ENCODE measurements at places on chromosomes 2 and 18. TPM values are rescaled to one million over a fixed set of nuclear protein-coding genes. Genes with fewer than 3 reads are reported as not detected.

PDCD1 gene
- total RNA-seq = not detected

ZNF396 gene
- total RNA-seq = 4.8 TPM

YES1 gene
- 38.8 TPM for total RNA-seq

AAMP gene
- 97.8 TPM for total RNA-seq

DNA sequence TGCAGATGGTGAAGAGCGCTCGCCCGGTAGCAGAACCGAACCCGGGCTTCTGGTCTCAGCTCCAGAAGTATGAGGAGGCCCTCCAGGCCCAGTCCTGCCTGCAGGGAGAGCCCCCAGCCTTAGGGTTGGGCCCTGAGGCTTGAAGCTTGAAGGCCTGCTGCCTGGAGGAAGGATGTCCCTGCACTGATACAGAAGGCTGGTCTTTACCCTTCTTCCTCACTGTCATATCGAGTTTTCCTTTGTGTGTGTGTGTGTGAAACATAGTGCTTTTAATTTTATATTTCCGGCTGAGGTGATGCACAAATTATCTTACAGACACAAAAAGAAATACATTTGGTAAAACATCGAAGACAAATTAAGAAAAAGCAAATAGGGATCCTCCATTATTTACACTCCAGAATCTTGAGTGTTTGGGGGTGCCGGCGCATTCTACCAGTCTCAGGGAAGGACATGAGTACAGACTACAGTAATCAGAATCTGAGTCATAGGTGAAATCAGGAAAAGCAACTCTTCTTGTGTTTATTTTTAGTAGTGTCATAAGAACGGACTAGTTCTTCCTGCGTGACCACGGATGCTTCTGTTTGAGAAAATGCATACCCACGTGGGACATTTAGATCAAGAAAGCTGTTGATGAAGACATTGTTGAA is 1.3 kb downstream of the DUSP28 start:
- peaks cover 26% of the 10 kb centered on the region for H3K4me1 ChIP-seq
- peak; percentile 22 for DNase-seq
- H3K36me3 ChIP-seq = peaks cover 9% of the 10 kb centered on the region

- peaks cover 21% of the 10 kb centered on the region for H3K36me3 ChIP-seq
- DNase-seq = peak; percentile 54
Observed at GRCh38 chr2:6958616-6959235, 41.5 kb downstream of the RNF144A start.

DNA sequence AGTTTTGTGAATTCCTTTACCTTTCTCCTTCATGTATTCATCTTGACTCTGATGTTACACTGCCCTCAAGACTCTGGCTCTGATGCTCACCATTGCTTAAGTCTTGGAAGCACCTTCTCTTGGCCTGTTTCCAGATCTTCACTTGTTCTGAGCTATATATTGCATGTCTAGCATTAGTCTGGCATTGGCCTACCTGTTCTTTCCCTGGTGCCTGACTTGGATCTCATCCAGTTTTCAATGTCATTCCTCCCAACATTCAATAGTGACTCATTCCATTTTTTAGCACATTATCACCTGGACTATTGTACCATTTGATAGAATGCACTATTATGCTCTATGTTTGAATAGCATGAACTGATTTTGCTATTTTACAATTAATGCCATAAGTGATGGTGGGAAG is 127.3 kb upstream of the NYAP2 start:
- H3K27ac ChIP-seq = no peak overlapping the region
- no peak for DNase-seq
- H3K4me1 ChIP-seq = no peaks in the 10 kb centered on the region
- no peak overlapping the region for H3K4me3 ChIP-seq
- no peaks in the 10 kb centered on the region for H3K27me3 ChIP-seq

DNA sequence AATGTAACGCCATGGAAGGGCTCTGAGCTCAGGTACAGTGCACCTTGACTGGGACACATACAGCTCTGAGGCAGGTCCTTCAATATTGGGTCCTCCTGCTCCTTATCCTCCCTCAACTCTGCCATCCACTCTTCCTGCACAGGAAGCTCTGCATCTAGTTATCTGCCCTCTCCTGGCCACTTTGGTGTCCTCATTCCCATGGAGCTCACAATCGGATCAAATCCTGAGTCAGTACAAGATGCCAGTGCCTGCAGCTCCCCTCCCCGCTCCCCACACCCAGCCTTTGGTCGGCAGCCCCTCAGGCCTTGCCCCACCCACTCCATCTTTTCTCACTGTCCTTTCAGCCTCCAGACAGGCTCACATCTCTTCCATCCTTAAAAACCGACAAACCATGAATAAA is 58.0 kb downstream of the LRRFIP1 start:
- H3K4me3 ChIP-seq = no peak overlapping the region
- H3K27me3 ChIP-seq = peaks cover 3% of the 10 kb centered on the region
- H3K4me1 ChIP-seq = peaks cover 24% of the 10 kb centered on the region
- peaks cover 15% of the 10 kb centered on the region for H3K36me3 ChIP-seq
- H3K27ac ChIP-seq = no peak overlapping the region
- no peak for DNase-seq

- H3K27ac ChIP-seq = no peak overlapping the region
- H3K36me3 ChIP-seq = no peaks in the 10 kb centered on the region
- no peaks in the 10 kb centered on the region for H3K4me1 ChIP-seq
- no peak overlapping the region for H3K4me3 ChIP-seq
- no peaks in the 10 kb centered on the region for H3K27me3 ChIP-seq
Observed at GRCh38 chr2:117775703-117776219, 38.7 kb upstream of the DDX18 start.

- H3K27ac ChIP-seq = no peak overlapping the region
- H3K4me1 ChIP-seq = peaks cover 8% of the 10 kb centered on the region
- H3K36me3 ChIP-seq = no peaks in the 10 kb centered on the region
- no peak overlapping the region for H3K4me3 ChIP-seq
- H3K27me3 ChIP-seq = no peaks in the 10 kb centered on the region
Observed at GRCh38 chr18:36492604-36493329, 195.3 kb downstream of the FHOD3 start.

- peaks cover 9% of the 10 kb centered on the region for H3K27me3 ChIP-seq
- H3K36me3 ChIP-seq = no peaks in the 10 kb centered on the region
- H3K4me1 ChIP-seq = peaks cover 22% of the 10 kb centered on the region
- DNase-seq = no peak
Observed at GRCh38 chr2:222711315-222711940, 40.0 kb downstream of the MOGAT1 start.

- no peaks in the 10 kb centered on the region for H3K36me3 ChIP-seq
- peaks cover 6% of the 10 kb centered on the region for H3K4me1 ChIP-seq
- no peaks in the 10 kb centered on the region for H3K27me3 ChIP-seq
- H3K27ac ChIP-seq = no peak overlapping the region
- no peak overlapping the region for H3K4me3 ChIP-seq
- DNase-seq = no peak
Observed at GRCh38 chr2:12847694-12848575, 131.2 kb downstream of the TRIB2 start.

DNA sequence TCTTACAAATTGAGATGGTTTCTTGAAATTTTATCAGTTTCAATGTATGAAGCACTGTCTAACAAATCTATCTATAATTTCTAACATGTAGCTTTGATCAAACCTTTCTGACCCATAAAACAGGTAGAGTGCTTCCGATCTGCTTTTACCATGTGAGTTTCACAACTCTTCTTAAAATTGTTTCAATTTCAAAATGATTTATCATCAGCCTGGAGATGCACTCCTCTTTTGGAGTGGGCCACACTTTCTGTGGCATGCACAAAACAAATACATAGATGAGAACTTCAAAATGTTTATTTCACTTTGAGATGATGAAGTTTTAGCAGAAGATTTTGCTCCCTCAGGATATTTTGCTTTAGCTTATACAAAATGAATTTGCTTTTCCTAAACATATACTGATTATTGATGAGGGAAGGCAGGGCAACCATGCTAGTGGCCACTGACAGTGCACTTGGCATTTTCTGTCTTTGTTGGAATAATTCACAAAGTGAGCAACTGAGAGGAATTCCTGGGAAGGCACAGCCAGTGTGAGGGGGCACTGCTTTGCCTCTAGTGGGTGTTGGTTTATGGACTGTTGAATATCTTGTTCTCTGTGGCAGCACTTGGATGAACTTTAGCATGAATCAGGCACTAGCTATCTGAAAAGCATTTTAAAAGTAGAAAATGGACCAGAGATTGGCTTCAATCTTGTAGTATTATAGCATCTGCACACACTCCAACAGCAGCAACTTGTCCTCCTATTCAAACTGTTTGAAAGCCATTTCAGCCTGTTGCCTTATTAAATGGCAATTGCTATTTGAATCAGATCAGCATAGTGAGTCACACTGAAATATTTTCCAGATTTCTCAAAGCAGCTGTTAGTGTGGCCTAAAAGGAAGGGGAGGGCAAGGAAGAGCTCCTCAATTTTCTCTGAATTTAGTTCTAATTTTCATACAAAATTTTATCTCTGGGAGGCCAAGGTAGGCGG is 193.2 kb downstream of the CCDC85A start:
- no peaks in the 10 kb centered on the region for H3K27me3 ChIP-seq
- H3K4me3 ChIP-seq = no peak overlapping the region
- H3K4me1 ChIP-seq = no peaks in the 10 kb centered on the region
- no peaks in the 10 kb centered on the region for H3K36me3 ChIP-seq

- peaks cover 3% of the 10 kb centered on the region for H3K27me3 ChIP-seq
- no peaks in the 10 kb centered on the region for H3K4me1 ChIP-seq
- no peak overlapping the region for H3K27ac ChIP-seq
- no peaks in the 10 kb centered on the region for H3K36me3 ChIP-seq
- no peak overlapping the region for H3K4me3 ChIP-seq
Observed at GRCh38 chr2:157497638-157498314, 53.9 kb upstream of the CYTIP start.

GRCh38 chr18:25819746-25820363 is 270.6 kb downstream of the SS18 start:
- no peak for DNase-seq
- no peaks in the 10 kb centered on the region for H3K36me3 ChIP-seq
- peaks cover 18% of the 10 kb centered on the region for H3K4me1 ChIP-seq
- H3K27me3 ChIP-seq = peaks cover 6% of the 10 kb centered on the region
- no peak overlapping the region for H3K4me3 ChIP-seq
